Activated CD8-positive, alpha-beta memory T cell treated with anti-CD3 and anti-CD28 coated beads for 1 hour (primary cell): ENCODE measurements at places on chromosomes 5 and 9.

DNA sequence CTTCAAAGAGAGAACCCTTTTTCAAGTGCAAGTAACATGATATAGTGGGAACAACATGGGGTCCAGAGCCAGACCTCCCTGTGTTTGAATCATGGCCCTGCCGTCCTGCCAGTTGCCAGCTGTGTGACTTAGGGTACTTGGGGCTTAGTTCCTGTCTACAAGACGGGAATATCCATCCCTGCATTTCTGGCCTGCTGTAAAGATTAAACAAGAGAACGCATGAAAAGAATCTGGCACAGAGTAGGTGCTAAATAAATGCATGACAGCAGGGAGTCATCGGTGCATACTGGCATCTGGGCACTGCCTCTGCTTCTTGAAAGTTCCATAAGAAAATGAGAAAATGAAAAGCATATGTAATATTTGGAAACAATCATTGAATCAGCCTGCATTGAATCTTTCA is 77.8 kb upstream of the PRRC1 start:
- DNase-seq, result no peak

DNA sequence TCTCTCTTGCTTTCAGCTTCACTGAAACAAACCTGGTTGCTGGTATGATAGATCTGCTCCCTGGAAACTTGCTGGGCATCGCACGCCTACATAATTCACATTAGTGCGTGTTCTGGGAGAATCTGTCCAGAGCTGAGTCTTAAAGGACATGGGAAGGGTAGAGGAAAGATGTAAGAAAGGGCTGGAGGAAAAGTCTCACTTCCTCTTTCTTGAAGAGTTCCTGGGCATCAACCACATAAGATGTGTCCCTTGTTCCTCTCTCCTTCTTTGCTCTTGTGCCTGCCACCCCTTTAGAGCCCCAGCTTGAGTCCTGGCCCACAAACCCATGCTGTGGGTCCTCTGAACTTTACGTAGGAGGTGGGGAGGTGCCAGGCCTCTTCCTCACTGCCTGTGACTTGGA is 205.3 kb upstream of the PANK3 start:
- DNase-seq, result no peak

- DNase-seq, result no peak
Observed at GRCh38 chr5:10019236-10019635, 230.5 kb downstream of the ATPSCKMT start.

DNA sequence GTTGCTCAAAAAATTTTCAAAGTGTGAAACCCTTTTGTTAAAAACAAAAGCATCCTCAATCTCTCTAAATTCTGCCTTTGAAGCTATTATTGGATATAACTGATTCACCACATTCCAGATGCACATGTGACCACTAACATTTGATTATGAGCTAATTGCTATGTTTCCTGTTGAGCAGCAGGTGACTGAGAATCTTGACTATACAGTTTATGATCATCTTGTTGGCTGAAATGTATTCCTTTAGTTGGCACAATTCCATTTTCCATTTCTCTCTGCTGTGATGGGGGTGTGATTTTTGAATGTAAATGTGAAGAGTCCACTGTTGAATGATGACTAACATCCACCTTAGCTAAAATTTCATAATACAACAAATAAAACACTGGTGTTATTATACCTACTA is 10.7 kb downstream of the LYSMD3 start:
- DNase-seq, result no peak
